T-helper 2 cell (primary cell): ENCODE measurements at places on chromosomes 4 and X.

GRCh38 chr4:102080184-102080583, 265.1 kb downstream of the SLC39A8 start:
- no peak for DNase-seq

GRCh38 chr4:7978907-7979651, 39.4 kb upstream of the AFAP1 start:
- no peak for DNase-seq

GRCh38 chr4:176444741-176445140, 125.0 kb downstream of the SPCS3 start:
- no peak for DNase-seq

- DNase-seq = no peak
Observed at GRCh38 chr4:29459926-29460325, 1260.2 kb upstream of the PCDH7 start.

- DNase-seq = no peak
Observed at GRCh38 chr4:28948501-28948900, 1771.7 kb upstream of the PCDH7 start.
